ENCODE measurements at places on chromosomes 6 and 20.

DNA sequence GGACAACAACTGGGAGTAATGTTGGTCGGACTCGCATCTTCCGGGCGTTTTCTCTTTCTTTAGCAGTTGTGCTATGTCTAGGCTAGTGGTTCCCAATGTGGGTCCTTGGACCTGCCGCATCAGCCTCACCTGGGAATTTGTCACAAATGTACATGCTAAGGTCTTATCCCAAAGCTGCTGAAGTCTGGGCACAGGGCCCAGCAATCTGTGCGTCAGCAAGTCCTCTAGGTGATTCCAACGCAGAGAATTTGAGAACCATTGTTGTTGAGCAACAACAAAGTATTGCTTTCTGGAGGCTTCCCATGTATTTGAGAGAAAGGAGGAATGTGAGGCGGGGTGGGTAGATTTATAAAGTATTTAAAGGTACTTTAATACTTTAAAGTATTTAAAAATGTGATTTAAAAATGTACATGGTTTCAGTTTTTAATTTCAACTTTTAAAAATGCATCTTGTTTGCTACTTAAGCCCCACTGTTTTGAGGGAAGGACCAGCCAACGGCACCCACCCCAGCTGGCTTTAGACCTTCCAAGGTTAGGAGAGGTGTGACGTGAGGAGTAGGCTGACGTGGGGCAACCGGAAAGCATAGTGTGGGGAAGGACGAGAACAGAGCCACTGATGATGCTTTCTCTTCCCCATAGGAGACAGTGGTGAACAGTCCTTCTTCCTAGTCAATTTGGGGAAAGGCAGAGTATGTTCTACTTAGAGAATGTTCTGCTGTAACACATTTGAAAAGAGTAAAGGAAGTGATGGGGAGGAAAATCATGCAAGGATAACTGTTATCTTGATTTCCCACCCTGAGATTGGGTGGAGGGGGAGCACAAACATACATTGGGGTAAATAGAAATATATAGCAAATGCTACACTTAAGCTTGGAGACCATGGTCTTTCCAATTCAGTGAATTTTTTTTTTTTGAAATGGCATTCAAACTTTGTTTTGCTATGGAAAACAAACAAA lies 4.3 kb downstream of the UST start:
- no peak for DNase-seq

DNA sequence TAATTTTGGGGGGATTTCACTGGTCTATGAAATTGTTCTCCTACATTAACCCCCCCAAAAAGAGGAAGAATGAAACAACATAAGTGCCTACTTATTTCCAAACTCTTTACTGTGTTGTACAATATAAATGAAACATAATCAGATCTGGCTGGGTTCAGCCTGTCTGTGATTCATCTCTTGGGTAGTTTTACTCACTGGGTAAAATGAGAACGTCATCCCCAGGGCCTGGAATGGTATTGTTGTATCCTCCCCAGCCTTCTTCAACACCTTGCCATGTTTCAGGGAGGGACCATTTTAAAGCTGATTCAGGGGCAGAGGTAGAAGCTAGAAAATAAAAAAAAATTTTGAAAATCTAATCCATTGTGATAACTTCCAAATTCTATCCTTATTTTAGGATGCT lies 256.7 kb downstream of the PKHD1 start:
- DNase-seq = no peak

DNA sequence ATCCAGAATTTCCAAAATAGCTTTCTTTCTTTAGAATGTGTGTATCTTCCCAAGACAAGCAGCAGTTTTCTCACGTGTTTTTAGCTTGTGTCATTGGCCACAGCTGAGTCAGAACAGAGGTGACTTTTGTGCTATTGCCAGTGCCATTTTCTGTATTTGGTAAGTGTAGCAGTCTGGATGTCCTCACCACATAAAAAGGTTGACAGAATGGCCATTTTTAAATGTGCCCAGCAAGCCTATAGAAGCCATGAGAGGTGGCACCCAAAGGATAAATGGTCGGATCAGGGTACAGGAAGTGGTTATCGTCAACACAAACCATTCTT lies 269.5 kb upstream of the HSF2 start:
- DNase-seq = no peak

DNA sequence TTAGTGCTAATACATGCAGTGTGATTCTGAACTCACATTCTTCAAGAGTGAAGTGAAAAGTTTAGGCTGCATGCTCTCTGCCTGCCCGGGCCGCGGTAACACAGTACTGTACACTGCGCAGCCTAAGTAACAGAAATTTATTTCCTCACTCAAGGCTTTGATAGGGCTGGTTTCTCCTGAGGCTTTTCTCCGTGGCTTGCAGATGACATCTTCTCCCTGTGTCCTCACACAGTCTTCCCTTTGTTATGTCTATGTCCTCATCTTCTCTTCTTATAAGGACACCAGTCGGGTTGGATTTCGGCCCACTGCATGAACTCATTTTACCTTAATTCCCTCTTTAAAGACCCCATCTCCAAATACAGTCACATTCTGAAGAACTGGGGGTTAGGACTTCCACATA lies 51.1 kb upstream of the TMEM170B start:
- DNase-seq = no peak

DNA sequence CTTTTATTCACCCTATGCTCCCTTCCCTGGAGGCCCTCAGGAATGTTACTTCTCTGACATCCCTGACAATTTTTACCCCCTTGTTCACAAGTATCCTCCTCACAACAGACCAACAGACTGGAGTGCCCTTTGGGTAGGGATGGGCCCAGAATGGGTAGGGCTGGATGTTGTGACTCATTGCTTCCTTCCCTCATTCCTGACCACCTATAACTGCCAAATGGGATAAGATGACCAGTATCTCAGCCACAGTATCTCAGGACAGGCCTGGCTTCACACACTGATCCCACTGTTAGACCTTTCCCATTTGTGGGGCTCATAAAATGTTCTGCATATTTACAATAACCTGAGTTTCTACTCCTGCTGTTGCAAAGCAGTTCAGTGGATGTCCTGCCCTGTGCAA lies 223.0 kb upstream of the LRFN2 start:
- DNase-seq = no peak

DNA sequence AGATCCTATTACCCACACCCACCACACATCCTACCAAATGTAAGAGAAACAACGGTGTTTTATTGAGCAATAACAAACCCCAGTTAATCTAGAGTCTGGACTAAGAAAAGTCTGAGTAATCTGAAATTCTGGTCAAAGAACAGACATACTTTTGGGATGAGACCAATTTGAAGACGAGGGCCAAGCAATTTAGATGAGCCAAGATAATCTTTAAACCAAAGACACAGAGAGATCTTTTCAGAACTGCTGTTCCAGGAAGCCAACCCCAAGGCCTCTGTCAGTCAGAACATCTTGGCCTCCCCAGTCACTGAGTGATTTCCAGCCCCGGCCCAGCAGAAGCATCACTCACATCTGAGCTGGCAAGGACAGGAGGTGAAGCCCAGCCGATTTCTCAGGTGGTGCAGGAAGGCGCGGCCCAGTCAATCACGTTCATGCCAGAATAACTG lies 118.5 kb upstream of the SYNDIG1 start:
- DNase-seq = no peak

- DNase-seq = no peak
Measured at GRCh38 chr6:169930799-169931198, 179.4 kb downstream of the ERMARD start.
